ENCODE measurements at places on chromosomes 5 and 9.

DNA sequence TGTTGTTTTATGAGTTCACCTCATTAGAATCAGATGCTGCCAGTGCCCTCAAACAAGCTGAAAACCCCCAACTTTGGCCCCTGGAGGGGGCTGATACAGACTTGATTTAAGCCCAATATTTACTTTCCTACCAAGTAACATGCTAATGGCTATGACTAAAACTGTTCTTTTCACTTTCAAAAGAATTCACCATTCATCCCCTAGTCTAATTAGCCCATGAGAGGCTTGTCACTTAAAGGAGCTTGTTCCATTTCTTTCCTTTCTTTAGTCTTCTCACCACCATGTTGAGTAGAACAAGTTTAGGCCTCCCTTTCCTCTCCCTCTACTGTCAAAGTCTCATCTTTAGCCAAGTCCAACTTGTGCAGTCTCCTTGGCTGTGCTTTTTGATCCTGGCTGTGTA is 50.4 kb downstream of the EPB41L4B start:
- no peak overlapping the region for H3K4me3 ChIP-seq
- DNase-seq: no peak
- H3K27me3 ChIP-seq: peaks cover 4% of the 10 kb centered on the region
- no peaks in the 10 kb centered on the region for H3K4me1 ChIP-seq
- H3K36me3 ChIP-seq: no peaks in the 10 kb centered on the region
- no peak overlapping the region for H3K27ac ChIP-seq

- no peaks in the 10 kb centered on the region for H3K36me3 ChIP-seq
- no peak overlapping the region for H3K27ac ChIP-seq
- no peaks in the 10 kb centered on the region for H3K27me3 ChIP-seq
- DNase-seq: no peak
- no peak overlapping the region for H3K4me3 ChIP-seq
Observed at GRCh38 chr5:93805616-93806379, 64.4 kb upstream of the POU5F2 start.

- H3K4me1 ChIP-seq: peaks cover 4% of the 10 kb centered on the region
- H3K27me3 ChIP-seq: no peaks in the 10 kb centered on the region
- H3K27ac ChIP-seq: no peak overlapping the region
- H3K4me3 ChIP-seq: no peak overlapping the region
- H3K36me3 ChIP-seq: peaks cover 32% of the 10 kb centered on the region
Observed at GRCh38 chr9:136820971-136821825, 13.4 kb downstream of the RABL6 start.

GRCh38 chr5:180074462-180074861 is 2.9 kb upstream of the RNF130 start:
- DNase-seq: no peak
- H3K27ac ChIP-seq: no peak overlapping the region
- H3K4me1 ChIP-seq: peaks cover 18% of the 10 kb centered on the region
- peaks cover 31% of the 10 kb centered on the region for H3K27me3 ChIP-seq
- no peak overlapping the region for H3K4me3 ChIP-seq

Data from activated CD4-positive, alpha-beta memory T cell treated with anti-CD3 and anti-CD28 coated beads, Interleukin-2, amount 10 ng/mL, durations not matched to agents 7 days and 5 days (primary cell).